ENCODE measurements at places on chromosomes 16 and 17.
A peak's percentile ranks its signal among the peaks of the same experiment; 100 is the strongest.

- no peak for ATAC-seq
Measured at GRCh38 chr17:63070031-63070430, 104.0 kb downstream of the TANC2 start.

- no peak for ATAC-seq
Measured at GRCh38 chr17:8503807-8504206, 68.1 kb downstream of the NDEL1 start.

DNA sequence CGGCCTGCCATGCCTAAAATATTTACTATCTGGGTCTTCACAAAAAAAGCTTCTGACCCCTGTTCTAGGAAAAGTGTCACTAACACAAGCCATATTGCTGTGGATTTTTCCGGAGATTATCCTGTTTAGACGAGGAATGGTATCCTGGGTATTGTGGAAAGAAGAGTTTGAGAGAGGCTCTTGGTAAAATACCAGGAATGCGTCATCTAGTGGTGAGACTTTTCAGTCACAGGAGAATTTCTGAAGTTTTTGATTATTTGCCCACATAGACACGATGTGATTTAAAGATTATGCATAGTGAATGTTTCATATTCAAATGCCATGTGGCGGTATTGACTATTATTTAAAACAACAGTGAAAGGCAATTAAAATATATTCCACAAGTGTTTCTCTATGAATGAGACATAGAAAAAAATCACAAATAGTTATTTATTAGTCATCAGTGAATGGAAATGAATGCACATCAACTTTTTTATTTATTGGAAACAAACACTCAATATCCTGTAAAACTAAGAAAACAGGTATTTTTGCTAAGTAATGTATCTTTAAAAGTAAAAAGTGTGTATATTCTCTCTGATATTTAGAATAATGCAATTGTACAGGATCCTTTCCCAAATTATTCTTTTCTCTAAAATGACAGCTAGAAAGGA is 7.8 kb downstream of the KRT28 start:
- no peak for ATAC-seq

DNA sequence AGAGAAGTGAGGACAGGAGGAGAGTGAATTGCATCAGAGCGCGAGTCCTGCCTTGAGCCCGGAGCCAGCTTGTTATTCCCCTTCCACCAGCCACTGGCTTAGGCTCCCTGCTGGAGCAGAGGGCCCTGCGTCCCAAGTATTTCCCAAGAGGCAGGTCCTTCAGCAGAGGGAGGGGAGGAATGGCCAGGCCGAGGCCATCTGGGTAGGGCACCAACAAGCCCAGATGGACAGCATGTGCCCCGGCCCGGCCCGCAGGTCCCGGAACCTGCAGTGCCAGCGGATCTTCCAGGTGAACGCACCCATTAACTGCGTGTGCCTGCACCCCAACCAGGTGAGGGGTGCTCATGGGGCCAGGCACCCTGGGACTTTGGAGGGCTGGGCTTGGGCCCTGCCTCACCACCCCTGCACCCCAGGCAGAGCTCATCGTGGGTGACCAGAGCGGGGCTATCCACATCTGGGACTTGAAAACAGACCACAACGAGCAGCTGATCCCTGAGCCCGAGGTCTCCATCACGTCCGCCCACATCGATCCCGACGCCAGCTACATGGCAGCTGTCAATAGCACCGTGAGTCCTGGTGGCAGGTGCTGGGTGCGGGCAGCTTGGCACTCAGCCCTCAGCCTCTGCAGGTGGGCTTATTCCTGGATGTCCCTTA is 1.7 kb downstream of the MLST8 start:
- ATAC-seq = no peak

DNA sequence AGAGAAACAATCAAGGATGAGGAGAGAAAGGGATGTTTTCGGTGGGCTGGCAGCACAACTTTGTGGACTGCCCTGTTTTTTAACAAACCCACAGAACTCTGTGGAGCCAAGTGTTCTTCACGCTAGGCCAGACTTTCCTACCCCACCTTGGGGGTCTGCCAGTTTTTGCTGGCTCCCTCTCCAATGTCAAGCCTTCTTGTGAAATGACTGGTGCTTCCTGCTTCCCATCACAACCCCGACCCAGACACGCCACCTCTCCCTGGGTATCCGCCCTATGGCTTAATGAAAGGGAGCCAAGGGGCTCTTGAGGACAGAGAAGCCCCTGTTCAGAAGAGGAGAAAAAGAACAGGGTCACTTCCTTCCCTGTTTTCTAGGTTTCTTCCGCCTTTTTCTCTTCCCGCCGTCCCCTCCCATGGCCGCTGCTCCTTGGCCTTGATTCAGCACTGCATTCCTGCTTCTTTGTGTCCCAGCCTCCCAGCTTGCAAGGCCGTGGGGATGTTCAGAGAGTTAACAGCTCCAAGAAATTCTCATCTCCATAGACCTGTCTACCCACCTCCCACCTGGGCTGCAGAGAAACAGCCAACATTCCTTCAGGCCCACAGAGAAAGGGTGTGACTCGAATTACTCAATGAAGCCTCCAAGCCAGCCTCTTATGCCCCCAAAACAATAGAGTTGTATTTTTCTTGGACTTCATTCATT is 16.5 kb upstream of the SOX9 start:
- ATAC-seq = no peak

- no peak for ATAC-seq
Measured at GRCh38 chr17:52681480-52681879, 523.0 kb upstream of the CA10 start.

- ATAC-seq = no peak
Measured at GRCh38 chr16:52546291-52547003, 496 bp downstream of the TOX3 start.

GRCh38 chr17:15274017-15274416 is 8.9 kb upstream of the PMP22 start:
- ATAC-seq = no peak

DNA sequence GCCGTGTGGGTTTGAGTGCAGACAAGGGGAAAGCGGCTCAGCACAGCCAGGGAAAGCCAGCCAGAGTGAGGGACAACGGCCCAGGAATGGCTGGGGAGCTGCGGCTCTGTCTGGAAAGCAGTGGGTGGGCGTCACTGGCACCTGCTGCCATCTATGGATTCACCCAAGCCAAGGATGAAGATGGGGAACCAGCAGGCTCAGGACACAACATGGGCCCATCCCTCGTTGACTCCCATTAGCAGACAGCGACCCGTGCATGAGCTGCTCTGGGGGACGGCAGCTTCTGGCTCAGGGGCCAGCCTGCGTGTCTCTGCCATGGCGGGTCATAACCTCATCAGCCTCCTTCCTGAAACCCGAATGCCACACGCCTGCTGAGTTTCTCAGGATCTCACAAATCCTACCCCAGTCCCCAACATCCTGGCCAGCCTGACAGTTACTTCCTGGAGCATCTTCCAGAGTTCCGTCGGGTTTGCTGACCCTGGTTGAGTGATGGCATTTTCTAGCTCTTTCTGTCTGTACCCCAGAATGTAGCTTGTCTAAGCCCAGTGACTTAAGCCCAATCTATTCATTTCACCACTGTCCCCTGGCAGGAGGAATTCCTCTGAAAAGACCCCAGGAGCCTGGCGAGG is 50.7 kb downstream of the SLC7A5 start:
- ATAC-seq = no peak

- ATAC-seq = peak; percentile 56
Measured at GRCh38 chr16:21001262-21001661, 100.7 kb downstream of the LYRM1 start.

DNA sequence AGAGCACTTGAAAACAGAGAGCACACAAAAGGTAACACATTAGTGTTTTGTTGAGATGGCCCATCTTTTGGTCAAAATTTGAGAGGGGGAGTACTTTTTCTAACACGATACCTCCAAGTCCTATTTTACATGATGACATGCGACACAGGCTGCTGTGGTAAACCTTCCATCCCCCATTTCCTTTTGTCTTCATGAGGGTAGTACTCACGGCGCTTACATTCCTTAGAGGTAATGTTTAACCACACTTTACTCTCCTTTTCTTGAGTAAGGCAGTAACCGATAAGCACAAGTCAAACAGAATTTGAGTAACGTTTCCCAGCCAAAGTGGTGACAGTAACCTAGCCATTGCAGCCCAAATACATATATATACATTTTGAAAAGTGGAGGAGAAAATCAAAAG is 35.8 kb upstream of the PITPNM3 start:
- no peak for ATAC-seq

DNA sequence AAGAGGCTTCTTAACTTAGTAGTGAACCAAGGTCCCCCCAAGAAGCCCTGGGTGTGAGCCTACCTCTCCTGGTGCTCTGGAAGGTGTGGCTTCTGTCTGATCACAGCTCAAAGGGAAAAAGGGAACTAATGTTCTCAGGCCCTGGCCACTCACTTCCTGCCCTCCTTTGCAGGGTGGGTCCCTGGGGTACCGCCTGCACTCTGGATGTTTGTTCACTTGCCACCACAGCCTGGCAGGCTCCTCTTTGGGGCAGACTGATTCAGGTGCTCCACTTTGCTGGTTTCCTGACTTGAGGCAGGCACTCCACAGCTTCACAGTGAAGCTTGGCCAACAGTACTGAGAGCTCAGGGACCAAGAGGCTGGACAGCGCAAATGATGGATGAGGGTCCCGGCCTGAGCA is 5.9 kb upstream of the MYO15A start:
- ATAC-seq = no peak

GRCh38 chr17:4913994-4914393 is 11.1 kb upstream of the CHRNE start:
- ATAC-seq = no peak

DNA sequence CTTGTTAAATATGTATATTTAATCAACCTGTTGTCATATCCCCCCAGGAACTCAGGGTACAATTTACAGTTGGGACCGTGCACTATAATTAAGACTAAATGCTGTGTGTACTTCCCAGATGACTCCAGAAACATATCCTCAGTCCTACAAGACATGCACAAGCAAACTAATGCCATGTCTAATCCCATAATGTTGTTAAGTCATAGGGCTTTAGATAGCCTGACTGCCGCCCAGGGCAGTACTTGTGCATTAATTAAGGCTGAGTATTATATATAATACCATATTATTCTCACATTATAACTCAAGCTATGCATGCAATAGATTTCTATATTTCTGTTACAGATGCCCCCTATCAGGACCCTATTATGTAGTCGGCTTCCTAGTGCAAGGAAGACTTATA is 20.1 kb upstream of the CPHXL start:
- ATAC-seq = no peak

- no peak for ATAC-seq
Measured at GRCh38 chr17:83012200-83012785, 67.1 kb upstream of the METRNL start.

Data from activated T-helper 17 cell treated with anti-CD3 and anti-CD28 coated beads, Interleukin-2, amount 50 U/mL, for 72 hours (primary cell).